ENCODE measurements at places on chromosomes 16 and 17.

DNA sequence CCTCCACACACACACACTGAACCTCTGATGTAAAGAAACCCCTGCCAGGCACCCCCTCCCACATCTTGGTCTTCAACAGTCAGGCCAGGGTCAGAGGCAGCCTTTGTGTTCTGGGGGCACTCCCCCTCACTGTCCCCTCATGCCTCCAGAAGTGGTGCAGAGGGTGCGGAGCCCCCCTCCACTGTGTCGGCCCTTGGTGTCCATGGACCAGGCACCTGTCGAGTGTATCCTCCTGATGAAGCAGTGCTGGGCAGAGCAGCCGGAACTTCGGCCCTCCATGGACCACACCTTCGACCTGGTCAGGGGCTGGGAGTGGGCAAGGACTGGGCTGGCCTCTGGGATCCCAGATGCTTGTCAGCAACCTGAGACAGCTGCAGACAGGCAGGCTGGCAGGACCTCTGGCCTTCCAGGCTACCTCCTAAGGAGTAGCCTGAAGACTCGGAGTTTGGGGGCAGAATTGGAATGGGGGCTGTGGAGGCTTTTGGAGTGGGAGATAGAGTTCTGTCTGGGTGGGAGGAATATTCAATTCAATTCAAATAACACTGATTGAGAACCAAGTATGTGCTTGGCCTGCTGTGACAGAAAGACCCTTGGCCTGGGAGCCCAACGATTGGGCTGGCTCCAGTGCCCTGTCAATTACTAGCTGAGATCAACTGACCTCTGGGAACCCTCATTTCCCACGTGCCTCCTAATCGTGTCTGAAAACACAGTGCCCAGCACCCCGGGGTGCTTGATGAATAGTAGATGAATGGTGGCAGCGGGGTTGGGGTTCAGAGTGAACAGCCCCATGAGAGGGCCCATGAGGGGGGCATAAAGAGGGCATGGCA lies 11.5 kb downstream of the GUCY2D start:
- DNase-seq: no peak

GRCh38 chr16:88375996-88376834 lies 6.5 kb upstream of the ZNF469 start:
- DNase-seq: no peak

GRCh38 chr16:24935336-24935735 lies 79.8 kb downstream of the ARHGAP17 start:
- no peak for DNase-seq

DNA sequence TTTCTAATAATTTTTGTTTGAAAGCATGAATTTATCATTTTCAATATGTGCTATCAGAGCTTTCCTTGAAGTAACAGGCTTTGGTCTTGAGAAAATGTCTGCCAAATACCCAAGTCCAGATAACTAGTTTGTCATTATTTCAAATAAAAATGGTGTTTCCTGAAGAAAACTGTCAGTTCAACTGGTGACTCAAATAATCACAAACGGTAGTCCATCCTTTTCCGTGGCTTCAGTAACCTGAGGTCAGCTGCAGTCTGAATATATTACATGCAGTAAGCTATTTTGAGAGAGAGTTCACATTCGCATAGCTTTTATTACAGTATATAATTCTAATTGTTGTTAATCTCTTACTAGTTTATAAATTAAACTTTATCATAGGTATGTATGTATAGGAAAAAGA lies 9.3 kb downstream of the SAP30BP start:
- no peak for DNase-seq

- DNase-seq: no peak
These were observed 585 bp downstream of the MT2A start for GRCh38 chr16:56608876-56609462.

- no peak for DNase-seq
These were observed 454.9 kb downstream of the KCNJ2 start for GRCh38 chr17:70624211-70624610.

GRCh38 chr16:54360681-54361080 lies 74.1 kb upstream of the IRX3 start:
- DNase-seq: no peak

DNA sequence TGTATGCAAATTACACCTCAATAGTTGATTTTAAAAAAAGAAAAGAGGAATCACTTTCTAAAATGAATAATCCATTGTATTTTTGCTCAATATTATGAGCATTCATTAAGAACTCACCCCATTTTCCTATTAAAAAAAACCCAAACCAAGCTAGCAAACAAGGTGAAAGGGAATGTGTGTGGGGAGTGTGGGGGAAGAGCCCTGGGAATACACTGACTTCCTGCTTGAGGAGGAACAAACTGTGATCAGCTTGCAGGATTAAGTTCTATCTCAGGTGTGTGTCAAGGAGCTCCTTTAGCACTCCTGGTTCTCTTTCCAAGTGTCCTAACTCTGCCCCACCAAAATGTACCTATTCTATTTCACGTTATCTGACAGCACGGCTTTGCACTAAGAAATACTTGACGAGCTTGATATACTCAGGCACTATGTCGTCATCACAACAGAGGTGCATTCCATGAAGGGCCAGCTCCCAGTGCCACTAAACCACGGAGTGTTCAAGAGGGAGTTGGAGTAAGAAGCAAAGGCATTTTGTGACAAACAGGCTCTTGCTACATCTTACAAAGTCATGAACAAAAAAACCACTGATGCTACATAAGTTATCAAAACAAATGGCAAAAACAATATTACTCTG lies 73.2 kb downstream of the MYH10 start:
- DNase-seq: no peak

DNA sequence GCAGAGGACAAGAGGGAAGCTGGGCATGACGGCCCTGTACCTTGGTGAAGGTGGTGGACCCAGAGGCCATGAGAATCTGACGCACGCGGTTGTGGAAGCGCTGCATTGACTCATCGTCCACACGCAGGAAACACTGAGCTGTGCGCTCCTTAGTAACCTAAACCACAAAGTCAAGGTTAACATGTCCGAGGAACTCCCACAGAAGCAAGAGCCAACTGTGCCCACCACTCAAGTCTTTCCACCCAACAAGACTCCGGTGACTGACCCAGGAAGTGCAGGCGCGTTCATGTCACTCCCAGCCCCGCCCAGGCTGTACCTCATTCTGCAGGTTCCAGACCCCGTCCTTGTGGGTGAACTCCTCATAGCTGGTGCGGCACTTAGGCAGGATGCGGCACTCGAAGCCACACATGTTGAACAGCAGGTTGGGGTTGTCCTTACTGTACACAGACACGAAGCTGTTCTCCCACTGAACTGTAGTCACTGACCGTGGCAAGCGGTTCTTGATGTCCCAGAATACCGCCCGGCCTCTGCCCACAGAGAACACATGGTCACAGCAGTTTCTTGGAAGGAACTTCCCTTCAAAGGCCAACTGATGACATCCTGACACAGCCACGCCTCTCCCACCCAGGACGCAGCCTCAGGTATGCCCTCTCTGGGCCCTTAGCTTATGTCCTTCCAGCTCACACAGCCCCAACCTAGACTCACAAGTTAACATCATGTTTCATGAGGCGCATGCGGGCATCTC lies 11.5 kb downstream of the PRPF8 start:
- no peak for DNase-seq

DNA sequence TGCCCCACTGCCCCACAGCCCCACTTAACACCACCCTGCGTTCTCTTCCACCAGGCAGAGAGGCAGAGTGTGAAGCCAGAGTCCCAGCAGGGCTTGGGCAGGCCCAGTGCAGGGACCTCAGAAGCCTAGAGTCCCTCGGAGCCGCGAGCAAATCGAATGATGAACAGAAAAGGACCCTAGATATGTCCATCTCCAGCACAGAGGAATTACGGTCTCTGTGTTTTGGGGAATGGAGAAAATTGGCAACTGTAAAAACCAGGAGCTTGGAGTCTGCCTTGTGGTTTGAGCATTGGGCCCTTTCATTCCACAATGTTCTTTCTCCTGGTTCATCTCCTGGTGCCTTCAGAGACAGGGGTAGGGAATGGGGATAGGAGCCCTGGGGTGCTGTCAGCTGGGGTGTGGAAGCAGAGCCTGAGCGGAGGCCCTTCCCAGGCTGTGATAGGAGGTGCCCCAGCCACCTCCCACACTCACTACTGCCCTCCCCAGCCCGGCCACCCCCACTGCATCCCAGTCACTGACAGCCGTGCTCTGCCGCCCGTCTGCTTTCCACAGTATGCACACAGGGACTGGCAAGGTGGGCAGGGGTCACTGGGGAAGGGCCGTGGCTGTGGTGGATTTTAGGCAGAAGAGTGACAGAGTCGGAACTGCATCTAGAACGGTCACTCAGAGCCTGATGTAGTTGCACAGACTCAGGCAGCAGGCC lies 26.7 kb downstream of the TBX4 start:
- no peak for DNase-seq

GRCh38 chr16:46775214-46775613 lies 27.1 kb upstream of the MYLK3 start:
- DNase-seq: no peak

GRCh38 chr17:1644493-1645206 lies 882 bp downstream of the SCARF1 start:
- DNase-seq: no peak

GRCh38 chr17:2693561-2694380 lies 17.8 kb downstream of the CLUH start:
- no peak for DNase-seq

GRCh38 chr16:1823821-1824220 lies 2.8 kb downstream of the HAGH start:
- DNase-seq: no peak

Measured in stimulated activated CD8-positive, alpha-beta memory T cell treated with anti-CD3 and anti-CD28 coated beads, Interleukin-7, amount 100 ng/mL, for 1 hour (primary cell).